Activated T-helper 17 cell treated with anti-CD3 and anti-CD28 coated beads, Interleukin-2, amount 50 U/mL, for 72 hours (primary cell): ENCODE measurements at places on chromosomes 13 and 19. TPM values are rescaled to one million over a fixed set of nuclear protein-coding genes. Genes with fewer than 3 reads are reported as not detected.

- ATAC-seq: no peak
These were observed 24.4 kb downstream of the PLA2G4C start for GRCh38 chr19:48085904-48086864.

DNA sequence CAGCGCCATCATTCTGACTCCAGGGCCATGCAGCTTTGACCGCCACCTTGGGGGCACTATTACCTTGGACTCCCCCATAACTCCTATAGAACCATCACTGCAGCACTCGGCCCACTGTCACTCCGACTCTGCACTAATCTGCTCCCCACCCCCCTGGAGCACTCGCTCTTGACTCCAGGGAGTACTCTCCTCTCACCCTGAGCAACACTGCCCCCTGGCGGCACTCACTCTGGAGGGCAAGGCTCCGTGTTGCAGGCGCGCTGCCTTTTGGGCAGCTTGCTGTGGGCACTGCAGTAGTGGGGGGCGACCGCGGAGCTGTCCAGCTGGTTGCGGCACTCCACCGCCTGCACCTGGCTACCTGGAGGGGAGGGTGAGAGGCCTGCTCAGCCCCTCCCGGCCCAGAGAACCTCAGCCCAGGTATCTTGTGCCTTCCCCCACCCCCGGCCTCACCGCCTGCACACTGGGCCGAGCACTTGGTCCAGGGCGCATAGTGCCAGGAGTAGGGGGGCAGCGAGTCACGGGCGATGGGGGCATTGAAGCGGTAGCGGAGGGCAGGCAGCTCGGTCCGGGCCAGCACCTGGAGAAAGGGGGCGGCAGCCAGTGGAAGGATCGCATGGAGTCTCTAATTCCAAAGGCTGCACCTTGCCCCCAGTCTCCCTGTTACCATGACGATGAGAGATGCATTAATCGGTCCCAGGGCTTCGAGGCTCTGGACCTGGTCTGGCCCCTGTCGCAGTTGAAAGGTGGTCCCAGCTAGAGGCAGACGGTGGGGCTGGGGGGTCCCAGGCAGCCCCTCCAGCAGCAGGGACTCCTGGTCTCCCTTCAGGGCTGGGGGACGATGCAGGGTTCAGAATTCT is 8.9 kb upstream of the MYO1F start:
- ATAC-seq: peak; percentile 62

DNA sequence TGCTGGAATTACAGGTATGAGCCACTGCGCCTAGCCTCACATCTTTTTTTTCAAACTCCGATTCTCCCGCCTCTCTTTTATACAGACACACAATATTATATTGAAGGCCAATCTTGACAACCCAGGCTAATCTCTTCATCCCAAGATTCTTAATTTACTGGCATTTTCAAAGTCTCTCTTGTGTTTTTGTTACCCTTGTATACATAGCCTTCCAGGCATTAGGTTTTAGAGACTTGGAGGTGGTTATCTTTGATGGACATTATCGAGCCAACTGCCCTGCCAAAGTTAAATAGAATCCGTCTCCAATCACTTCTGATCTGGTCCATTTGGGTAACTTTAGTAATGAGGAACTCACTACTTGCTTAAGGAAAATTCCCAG is 14.4 kb upstream of the CYP2A7 start:
- no peak for ATAC-seq

- ATAC-seq: no peak
These were observed 60.0 kb upstream of the SPRY2 start for GRCh38 chr13:80400865-80401426.

DNA sequence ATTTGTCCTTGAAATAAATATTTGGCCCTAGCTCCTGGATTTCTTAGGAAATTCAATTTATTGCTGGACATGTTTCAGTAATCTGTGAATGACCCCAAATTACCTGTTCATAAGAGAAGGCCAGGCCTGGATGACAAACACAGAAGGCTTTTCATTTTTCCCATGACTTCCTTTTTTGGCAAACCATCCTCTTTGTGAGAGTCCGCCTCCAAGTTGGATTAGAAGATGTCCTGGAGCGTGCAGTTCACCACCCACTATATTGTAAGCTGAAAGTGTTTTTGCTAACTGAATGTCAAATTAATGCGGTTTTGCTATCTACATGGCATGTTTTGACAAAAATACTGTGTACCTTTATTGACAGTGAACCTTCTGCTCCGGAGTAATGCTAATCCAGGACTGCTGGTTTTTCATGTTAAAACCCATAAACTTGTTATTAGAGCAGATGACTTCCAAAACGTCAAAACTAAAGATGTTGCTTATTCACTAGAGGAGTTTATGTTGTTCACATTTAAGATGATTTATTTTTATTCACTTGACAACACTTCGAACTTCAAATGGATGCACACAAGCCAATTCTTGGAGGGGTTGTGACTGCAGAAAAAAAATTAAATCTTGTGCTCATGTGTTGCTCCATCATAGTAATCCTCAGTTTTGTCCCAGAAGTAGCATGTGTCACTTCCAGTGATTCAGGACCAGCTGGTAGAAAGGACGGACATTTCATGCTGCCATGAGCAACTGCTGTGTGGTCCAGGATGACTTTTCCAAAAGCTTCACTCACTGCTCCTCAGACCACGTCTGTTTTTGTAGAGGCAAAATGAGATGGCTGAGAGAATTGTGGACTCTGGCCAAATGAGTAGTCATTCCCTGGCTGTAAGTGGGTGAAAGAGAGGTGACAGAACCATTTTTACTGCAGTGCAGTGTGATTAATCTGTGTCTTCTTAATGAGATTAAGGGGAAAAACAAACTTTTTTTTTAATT is 71.0 kb downstream of the ITGBL1 start:
- no peak for ATAC-seq

PPM1N gene
- 5.2 TPM for total RNA-seq

FCER2 gene
- 2.8 TPM for total RNA-seq
